Progenitor cell of endocrine pancreas (in vitro differentiated cells): ENCODE measurements at places on chromosomes 7 and 10.
A peak's percentile ranks its signal among the peaks of the same experiment; 100 is the strongest.

DNA sequence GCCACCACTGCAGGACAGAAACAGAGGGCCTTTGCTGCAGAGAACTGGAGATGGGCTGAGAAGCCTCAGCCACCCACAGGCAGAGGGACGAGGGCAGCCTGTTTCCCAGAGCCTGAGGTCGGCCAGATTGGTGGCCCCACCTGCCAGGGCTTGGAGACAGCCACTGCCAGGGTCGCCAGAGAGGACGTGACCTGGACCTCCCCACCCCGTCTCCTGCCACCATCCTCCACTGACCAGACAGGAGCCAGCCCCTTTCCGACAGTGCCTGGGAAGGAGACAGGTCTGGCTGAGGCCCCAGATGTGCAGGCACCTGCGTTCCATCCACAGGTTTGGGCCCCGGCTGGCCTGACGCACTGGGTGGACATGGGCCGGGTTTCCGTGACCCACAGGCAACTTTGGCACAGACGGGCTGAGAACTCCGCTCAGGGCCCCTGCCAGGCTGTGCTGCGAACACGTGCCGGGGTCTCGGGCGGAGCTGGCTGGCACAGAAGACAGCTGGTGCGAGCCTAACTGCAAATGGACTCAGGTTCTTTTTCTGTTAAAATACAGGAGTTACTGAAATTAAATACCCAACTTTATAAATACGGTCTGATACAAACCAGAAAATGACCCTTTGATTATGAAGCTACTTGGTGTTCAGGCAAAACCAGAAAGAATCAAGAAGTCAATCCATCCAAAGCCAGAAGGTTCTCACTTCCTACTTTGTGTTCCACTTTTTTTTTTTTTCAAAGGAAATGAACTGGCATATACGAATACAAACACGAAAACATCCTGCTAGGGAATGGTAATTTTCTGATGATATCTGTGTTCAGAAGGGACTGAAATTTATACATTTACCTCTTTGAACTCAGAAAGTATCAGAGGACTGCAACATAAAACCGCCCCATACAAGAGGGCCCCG, 6.9 kb downstream of the COX19 start:
- H3K4me1 ChIP-seq, result peaks cover 3% of the 10 kb centered on the region
- no peak for DNase-seq
- no peaks in the 10 kb centered on the region for H3K27me3 ChIP-seq
- H3K4me3 ChIP-seq, result no peak overlapping the region

DNA sequence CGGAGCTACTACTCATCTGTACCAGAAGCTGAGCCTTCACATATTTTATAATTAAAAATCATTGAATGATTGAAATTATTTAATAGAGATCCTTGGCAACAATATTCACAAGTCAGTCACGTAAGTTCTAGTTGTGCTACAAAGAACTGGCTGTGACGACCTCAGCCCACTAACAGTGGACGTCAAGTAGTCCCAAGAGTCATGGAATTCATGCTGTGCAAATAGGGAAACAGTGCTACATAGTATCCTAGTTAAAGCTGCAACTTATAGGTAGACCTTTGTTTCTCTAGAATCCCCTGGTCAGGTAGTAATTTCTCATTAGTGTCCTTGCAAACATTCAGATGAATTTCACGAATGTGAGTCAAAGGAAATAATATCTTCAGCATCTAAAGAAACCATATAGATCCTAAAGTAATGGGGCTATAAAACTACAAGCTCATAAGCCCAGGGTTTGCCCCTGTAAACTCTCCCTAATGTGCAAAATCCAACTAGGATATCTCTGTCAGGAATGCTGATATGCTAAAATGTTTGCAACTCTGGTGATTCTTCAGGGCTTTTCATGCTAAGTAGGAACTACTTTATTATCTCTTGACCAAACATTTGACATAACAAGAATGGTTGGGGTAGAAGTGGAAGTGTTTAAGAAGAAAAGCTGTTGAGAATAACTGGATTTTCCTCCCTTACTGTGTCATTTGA, 31.2 kb downstream of the CFAP69 start:
- peaks cover 3% of the 10 kb centered on the region for H3K4me1 ChIP-seq
- no peak overlapping the region for H3K4me3 ChIP-seq
- no peak overlapping the region for H3K27ac ChIP-seq
- H3K27me3 ChIP-seq, result no peaks in the 10 kb centered on the region
- no peak for DNase-seq

- peaks cover 7% of the 10 kb centered on the region for H3K4me1 ChIP-seq
- no peak overlapping the region for H3K27ac ChIP-seq
- DNase-seq, result no peak
Measured at GRCh38 chr10:132557696-132558515, 20.3 kb downstream of the INPP5A start.

DNA sequence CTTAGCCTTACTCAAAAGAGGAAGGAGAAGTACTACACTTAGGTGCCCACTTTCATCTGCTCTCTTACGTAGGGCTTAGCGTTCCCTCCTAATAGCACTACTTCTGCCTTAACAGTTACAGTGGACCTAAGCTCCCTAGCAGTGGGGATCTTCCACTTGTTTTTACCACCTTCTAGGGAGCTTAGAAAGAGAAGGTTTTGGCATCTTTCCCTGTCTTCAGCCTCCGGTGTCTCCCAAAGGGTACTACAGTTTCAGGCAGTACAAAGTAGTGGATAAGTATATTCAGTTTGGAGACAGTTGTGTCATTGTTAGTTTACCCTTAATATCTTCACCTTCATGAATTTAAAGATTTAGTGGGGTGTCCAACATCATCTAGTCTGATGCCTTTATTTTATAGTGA, 14.6 kb downstream of the CHRM2 start:
- H3K27me3 ChIP-seq, result peaks cover 4% of the 10 kb centered on the region
- no peak for DNase-seq
- no peaks in the 10 kb centered on the region for H3K4me1 ChIP-seq
- no peak overlapping the region for H3K27ac ChIP-seq

GRCh38 chr10:122138831-122139625, 132.1 kb upstream of the BTBD16 start:
- no peak for DNase-seq
- H3K4me1 ChIP-seq, result peaks cover 12% of the 10 kb centered on the region
- peaks cover 4% of the 10 kb centered on the region for H3K36me3 ChIP-seq
- no peak overlapping the region for H3K4me3 ChIP-seq
- H3K27ac ChIP-seq, result peak overlapping the region; percentile 17
- no peaks in the 10 kb centered on the region for H3K27me3 ChIP-seq

DNA sequence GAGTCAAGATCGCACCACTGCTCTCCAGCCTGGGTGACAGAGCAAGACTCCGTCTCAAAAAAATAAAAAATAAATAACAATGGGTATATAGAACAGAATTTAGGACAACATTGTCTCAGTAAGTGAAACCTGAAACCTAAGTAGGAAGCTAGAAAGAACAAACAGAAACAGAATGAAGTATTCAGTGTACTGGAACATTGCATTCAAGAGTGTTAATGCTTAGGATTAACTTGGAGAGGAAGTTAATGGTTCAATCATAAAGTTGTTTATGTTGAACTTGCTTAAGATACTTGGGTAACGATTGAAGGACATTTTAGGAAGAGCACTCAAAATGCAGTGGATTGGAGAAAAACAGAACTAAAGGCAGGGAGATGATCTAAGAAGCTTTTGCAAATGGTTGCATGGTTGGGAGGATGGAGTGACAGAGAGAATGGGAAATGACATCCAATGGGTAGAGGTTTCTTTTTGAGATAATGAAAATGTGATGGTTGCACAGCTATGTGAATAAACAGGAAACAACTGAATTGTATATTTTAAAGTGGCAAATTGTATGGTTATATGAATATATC, 233.7 kb downstream of the ADK start:
- no peak for DNase-seq
- no peak overlapping the region for H3K27ac ChIP-seq
- no peaks in the 10 kb centered on the region for H3K4me1 ChIP-seq
- no peaks in the 10 kb centered on the region for H3K36me3 ChIP-seq
- no peaks in the 10 kb centered on the region for H3K27me3 ChIP-seq

GRCh38 chr10:91787258-91787657, 11.0 kb upstream of the TNKS2 start:
- H3K4me3 ChIP-seq, result no peak overlapping the region
- peaks cover 7% of the 10 kb centered on the region for H3K4me1 ChIP-seq
- H3K27me3 ChIP-seq, result no peaks in the 10 kb centered on the region

DNA sequence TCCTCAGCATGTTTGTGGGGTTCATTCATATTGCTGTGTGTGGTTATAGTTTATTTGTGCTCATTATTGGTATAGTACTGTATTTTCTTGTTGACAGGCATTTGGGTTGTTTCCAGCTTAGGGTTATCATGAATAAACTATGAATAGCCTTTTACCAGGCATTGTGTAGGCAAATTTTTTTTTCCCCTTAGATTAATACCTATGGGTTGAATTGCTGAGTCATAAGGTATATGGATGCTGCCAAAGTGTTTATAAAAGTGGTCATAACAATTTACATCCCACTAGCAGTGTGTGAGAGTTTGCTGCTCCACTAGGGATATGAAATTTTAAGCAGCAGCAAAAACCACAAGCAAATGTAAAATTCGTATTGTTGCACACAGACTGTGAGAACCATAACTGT, 175.0 kb downstream of the PLPP4 start:
- H3K4me3 ChIP-seq, result no peak overlapping the region
- no peaks in the 10 kb centered on the region for H3K4me1 ChIP-seq
- DNase-seq, result no peak
- no peaks in the 10 kb centered on the region for H3K36me3 ChIP-seq
- H3K27me3 ChIP-seq, result peaks cover 3% of the 10 kb centered on the region

GRCh38 chr10:2144584-2144983, 407.3 kb upstream of the ADARB2 start:
- H3K4me1 ChIP-seq, result peaks cover 22% of the 10 kb centered on the region
- DNase-seq, result no peak
- no peaks in the 10 kb centered on the region for H3K36me3 ChIP-seq
- no peak overlapping the region for H3K4me3 ChIP-seq
- H3K27me3 ChIP-seq, result no peaks in the 10 kb centered on the region

GRCh38 chr10:89649051-89649450, 4.0 kb upstream of the PANK1 start:
- H3K36me3 ChIP-seq, result no peaks in the 10 kb centered on the region
- peaks cover 14% of the 10 kb centered on the region for H3K4me1 ChIP-seq
- no peak for DNase-seq
- no peak overlapping the region for H3K27ac ChIP-seq
- H3K27me3 ChIP-seq, result no peaks in the 10 kb centered on the region

DNA sequence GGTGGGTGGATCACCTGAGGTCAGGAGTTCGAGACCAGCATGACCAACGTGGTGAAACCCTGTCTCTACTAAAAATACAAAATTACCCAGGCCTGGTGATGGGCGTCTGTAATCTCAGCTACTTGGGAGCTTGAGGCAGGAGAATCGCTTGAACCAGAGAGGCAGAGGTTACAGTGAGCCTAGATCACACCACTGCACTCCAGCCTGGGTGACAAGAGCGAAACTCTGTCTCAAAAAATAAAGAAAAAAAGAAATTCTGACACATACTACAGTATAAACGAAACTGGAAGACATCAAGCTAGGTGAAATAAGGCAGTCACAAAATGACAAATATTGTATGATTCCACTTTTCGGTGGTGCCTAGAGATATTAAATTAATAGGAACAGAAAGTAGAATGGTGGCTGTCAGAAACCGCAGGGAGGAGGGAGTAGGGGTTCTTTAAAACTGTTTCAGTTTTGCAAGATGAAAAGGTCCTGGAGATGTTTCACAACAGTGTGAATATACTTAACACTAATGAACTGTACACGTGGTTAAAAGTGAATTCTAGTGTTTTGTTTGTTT, 23.2 kb downstream of the PILRA start:
- H3K27ac ChIP-seq, result no peak overlapping the region
- no peaks in the 10 kb centered on the region for H3K36me3 ChIP-seq
- H3K4me3 ChIP-seq, result no peak overlapping the region

GRCh38 chr7:121410829-121411596, 14.9 kb upstream of the FAM3C start:
- no peaks in the 10 kb centered on the region for H3K36me3 ChIP-seq
- H3K4me3 ChIP-seq, result no peak overlapping the region
- no peaks in the 10 kb centered on the region for H3K27me3 ChIP-seq
- no peak overlapping the region for H3K27ac ChIP-seq
- no peak for DNase-seq

DNA sequence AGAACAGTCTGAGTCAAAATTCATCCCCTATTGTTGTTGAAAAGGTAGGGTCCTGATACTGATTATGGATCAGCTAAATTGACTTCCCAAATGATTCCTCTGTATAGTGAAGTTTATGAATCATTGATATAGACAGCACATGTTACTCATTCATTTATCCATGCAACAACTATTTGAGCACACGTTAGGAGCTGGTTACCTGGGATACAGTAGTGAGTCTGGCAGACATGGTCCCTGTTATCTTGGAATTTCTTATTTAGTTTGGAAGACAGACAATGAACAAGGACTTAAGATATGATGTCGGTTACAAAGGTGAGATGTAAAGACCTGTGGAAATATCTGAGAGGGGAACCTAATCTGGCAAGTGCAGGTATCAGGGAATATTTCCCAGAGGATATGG, 28.0 kb upstream of the KIAA1217 start:
- H3K4me3 ChIP-seq, result no peak overlapping the region
- no peaks in the 10 kb centered on the region for H3K4me1 ChIP-seq
- no peaks in the 10 kb centered on the region for H3K27me3 ChIP-seq

GRCh38 chr7:116242759-116243158, 32.4 kb downstream of the TES start:
- DNase-seq, result no peak
- H3K27ac ChIP-seq, result no peak overlapping the region
- no peaks in the 10 kb centered on the region for H3K27me3 ChIP-seq
- H3K4me1 ChIP-seq, result peaks cover 8% of the 10 kb centered on the region
- peaks cover 45% of the 10 kb centered on the region for H3K36me3 ChIP-seq

DNA sequence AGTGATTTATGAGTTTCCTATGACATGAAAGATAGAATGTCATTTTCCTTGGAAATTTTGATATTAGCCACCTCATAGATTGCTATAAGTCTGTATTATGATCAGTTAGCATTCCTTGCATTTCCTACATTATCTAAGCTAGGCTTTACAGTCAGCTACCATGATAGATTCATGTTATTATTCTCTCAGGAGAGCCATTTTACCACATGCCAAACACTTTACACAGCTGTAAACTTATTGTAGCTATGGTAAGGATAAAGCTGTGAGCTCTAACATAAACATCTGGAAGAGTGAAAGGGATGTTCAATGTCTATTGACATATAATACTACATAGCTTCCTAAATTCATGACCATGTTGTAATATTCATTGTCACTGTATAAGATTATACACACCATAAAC, 608.0 kb downstream of the PHTF2 start:
- no peak overlapping the region for H3K4me3 ChIP-seq
- no peak overlapping the region for H3K27ac ChIP-seq
- H3K27me3 ChIP-seq, result no peaks in the 10 kb centered on the region
- no peaks in the 10 kb centered on the region for H3K4me1 ChIP-seq
- DNase-seq, result no peak
